Activated CD4-positive, alpha-beta T cell treated with anti-CD3 and anti-CD28 coated beads, Interleukin-2, amount 50 U/mL, for 16 hours (primary cell): ENCODE measurements at places on chromosomes 13 and 19.

GRCh38 chr13:43390619-43391018, 367.2 kb downstream of the DNAJC15 start:
- DNase-seq = no peak

GRCh38 chr19:55147545-55148251, 1.3 kb downstream of the TNNT1 start:
- DNase-seq = no peak

DNA sequence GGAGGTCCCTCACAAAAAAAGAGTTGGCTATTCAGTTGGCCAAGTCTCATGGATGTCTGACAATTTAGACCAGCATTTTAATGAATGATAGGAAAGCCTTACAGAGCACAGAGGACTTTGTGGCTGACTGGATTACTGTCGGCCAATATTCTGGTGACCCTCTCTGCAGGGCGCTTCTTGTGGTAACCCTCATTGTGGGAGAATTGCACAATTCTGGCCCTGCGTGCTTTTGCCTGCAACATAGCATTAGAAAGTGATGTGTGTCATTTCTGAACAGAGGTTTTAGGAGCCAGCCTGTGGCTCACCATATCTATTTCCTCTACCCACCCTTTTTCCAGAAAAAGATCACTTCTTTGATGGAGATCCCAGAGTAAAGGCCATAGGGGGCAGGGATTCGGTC, 71.4 kb downstream of the EFNB2 start:
- no peak for DNase-seq

DNA sequence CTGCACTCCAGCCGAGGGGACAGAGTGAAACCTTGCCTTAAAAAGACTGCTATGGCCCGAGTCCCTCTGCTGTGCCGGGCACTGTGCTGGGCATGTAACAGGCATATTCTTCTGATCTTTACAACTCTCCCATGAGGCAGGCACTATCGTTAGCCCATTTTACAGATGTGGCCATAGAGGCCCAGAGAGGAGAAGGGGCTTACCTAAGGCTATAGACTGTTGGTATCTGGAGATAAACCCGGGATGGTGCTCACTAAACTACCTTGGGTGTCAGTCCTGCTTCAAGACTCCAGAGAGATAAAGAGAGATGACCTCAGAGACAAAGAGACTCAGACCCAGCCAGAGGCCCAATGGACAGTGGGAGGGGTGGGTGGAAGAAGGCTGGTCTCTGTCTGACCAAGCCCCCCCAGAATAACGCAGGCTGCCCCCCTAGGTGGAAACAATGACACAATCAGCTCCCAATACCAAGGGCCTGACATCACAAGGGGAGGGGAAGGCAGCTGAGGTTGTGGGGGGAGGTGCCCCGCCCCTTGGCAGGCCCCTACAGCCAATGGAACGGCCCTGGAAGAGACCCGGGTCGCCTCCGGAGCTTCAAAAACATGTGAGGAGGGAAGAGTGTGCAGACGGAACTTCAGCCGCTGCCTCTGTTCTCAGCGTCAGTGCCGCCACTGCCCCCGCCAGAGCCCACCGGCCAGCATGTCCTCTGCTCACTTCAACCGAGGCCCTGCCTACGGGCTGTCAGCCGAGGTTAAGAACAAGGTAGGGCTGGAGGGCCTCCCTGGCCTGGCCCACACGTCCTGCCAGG, at the start of gene CNN1:
Gene CNN1 (plus strand): TSS at position 620 of the 805 bp plus-strand sequence. CDS start 77 bp downstream, at position 697.
- no peak for DNase-seq

DNA sequence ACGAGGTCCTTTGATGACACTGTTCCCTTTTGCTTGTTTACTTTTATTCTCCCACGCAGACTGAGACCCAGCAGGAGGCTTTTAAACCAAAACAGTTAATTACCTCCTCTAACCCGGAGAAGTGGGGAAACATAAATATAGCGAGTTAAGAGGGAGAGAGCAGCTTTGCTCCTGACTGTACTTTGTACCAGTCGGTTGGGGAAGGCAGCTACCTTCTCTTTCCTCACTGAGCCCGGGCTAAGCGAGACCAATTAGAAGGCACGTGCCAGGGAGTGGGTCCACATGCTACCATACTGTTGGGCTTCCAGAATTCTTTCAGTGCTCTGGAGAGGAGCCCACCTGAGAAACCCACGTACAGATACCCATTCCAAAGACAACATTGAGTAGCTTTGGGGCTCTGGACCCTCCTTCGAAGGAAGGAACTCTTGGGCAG, 124.2 kb downstream of the ZIC5 start:
- DNase-seq = no peak

DNA sequence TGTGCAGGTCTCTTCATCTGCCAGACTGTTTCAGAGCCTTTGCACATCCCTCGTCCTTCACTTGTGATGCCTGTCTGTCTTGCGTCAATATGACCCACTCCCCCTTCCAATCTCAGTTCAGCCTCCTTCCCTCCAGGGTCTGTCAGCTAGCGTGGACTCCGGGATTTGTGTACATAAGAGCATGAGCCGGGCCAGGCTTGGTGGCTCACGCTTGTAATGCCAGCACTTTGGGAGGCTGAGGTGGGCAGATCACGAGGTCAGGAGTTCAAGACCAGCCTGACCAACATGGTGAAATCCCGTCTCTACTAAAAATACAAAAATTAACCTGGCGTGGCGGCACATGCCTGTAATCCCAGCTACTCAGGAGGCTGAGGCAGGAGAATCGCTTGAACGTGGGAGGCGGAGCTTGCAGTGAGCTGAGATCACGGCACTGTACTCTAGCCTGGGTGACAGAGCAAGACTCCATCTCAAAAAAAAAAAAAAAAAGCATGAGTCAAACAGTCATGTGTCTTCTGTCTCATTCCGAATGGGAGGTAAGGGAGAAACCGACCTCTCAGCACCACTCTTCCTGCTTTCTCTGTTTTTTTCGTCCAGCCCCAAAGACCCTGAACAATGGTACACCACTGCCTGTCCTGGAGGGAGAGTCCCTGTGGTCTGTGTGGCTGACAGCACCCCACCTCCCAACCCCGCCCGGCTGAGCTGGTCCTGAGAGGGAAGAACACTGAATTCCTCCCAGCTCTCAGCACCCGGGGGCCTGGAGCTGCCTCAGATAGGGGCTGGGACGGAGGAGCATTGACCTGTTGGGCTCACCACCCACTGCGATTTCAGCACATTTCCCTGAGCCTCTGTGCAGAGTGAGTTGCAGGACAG, 2.4 kb upstream of the SIGLEC9 start:
- DNase-seq = no peak
